ENCODE measurements at places on chromosomes 6 and 20.

DNA sequence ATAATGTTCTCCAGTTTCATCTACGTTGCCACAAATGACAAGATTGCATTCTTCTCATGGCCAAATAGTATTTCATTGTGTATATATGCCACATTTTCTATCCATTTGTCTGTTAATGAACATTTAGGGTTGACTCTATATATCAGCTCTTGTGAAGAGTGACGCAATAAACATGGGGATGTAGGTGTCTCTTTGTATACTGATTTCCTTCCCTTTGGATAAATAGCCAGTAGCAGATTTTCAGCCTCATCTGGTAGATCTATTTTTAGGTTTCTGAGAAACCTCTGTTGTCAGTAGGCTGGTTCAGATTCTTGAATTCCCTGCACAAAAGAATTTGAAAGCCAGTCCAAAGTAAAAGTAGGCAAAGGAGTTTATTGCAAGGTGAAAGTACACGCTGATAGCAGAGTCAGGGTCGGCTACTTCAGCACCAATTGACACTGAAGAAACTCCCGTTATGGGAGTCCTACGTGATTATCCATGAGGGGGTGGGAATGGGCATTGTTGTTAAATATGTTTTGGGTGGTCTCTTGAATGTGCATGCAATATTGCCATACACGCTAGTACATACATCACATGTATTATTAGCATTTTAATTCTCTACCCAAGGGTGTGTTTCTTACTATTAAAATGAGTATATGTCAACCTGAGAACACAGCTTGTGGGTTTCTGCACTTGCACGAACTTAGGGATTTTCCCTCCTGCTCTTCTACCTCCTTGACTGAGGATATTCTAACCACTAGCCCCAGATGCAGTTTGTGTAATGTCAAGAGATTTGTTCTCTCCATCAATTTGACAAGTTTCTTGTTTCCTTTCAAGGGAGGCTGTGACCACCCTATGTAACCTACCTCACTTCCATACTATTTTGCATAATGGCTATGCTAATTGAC, 14.4 kb upstream of the SLC17A2 start:
- no peak for DNase-seq

GRCh38 chr6:13678255-13678983, 33.2 kb downstream of the RANBP9 start:
- DNase-seq = no peak

DNA sequence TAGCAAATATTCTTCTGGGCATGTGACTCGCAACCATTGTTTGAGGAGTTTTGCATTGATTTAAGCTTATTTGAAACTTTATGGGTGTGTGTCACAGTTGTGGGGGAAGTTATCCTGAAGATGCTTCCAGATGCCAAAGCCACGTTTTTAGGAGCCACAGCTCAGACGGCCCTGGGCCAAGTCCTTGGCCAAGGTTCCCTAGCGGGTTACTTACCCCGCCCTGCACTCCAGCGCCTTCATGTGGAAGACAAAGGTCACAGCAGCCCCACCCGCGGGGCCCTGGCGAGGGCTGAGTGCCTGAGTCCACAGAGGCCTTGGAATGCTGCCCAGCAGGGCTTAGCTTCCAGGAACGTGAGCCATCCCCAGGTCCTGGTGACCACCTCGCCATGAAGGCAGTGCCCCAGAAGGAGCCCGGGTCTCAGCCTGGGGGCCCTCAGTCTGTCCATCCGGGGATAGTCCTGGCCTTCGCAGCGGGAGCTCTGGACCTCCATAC, 308.3 kb downstream of the CDH4 start:
- peak; percentile 9 for DNase-seq

DNA sequence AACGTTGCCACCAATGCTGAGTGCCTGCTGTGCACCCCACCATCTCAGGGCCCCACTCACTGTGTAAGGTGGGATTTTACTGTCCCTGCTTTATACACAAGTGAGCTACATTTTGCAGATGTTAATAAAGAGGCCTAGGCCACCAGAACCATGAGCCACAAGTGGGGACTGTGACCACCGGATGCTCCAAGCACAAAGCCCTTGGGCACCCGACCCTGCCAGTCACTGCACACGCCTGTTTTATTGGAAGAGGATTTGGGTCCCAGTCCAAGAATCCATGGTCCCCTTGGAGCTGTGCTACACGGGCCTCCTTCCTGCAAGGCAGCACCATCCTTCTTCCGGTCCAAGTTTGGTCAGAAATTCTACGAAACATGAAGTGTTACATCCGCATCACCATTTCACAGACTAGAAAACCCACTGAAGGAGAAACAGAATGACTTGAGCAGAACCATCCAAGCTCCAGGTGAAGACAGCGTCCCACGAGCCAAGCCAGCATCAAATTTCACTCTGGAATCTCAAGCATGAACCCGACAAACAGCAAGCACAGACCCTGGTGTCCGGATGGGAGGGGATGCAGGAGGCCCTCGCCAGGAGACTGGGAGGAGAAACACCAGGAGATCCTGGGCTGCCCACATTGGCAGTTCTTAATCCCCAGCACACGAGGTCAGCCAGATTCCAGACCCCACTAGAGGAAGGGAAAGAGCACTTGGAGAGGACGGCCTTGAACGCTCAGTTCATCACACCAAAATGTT, 226.9 kb downstream of the DLL1 start:
- no peak for DNase-seq

DNA sequence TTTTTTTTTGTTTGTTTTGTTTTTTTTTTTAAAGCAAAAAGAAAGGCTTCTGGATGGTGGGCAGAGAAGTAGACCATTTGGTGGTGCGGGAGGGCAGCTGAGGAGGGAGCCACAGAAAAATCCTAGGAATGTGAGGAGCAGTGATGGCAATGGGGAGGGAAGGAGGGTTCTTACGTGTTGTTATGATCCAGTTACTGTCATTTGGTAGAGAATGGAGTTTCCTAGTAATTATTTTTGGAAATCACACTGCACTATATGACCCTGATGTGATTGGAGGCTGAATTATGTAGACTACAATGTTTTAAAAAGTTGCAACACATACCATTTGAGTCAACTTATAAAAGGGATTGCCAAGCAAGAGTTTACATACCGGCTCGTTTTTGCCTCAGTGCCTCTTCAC, 22.1 kb downstream of the ADGRF5 start:
- DNase-seq = no peak

DNA sequence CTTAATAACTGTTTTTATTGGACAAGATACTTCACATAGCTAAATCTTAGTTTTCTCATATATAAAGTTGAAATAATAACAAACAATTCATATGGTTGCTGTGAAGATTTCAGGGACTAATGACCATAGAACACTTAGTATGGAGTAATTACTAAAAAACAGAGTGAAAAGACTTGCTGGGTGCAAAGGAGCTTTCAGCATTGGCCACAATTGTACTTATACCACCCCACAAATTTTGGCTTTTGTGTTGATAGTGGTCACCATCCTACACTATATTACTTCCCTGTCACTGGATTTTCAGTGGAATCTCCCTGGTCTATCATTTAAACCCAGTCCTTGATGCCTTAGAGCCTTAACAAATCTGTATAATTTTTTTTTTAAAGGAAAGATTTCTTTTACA, 398.6 kb upstream of the EPHA7 start:
- DNase-seq = no peak
